ENCODE measurements at places on chromosomes 5 and 9.

- no peak for DNase-seq
Observed at GRCh38 chr9:7123743-7124142, 366.0 kb downstream of the KDM4C start.

- no peak for DNase-seq
Observed at GRCh38 chr5:140833993-140834392, at the start of gene PCDHA7. PCDHA7 (plus strand) TSS chr5:140834269; CDS start chr5:140834384, 115 bp downstream.

- DNase-seq, result no peak
Observed at GRCh38 chr9:33375238-33375840, 27.0 kb downstream of the AQP7 start.

- DNase-seq, result no peak
Observed at GRCh38 chr5:4222821-4223220, 627.2 kb downstream of the IRX1 start.

DNA sequence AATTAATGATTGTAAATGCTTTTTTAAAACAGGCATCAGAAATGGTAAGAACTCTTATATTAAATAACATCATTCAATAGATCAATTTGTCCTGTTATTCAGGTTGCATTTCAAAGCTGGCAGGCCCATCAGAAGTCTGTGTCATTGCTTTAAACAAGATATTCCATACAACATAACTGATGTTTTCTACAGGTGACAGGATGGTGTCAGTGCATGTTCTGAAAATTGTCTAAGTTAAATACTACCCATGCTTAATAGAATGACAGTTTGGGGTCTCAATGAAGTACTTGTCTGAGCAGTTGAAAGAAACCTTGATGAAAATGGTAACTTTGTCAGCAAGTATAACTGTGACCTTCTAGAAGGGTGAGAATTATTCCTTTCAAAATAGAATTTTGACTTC, 263.2 kb downstream of the ISL1 start:
- no peak for DNase-seq

- DNase-seq, result no peak
Observed at GRCh38 chr5:130386155-130386554, 481.9 kb downstream of the CHSY3 start.

DNA sequence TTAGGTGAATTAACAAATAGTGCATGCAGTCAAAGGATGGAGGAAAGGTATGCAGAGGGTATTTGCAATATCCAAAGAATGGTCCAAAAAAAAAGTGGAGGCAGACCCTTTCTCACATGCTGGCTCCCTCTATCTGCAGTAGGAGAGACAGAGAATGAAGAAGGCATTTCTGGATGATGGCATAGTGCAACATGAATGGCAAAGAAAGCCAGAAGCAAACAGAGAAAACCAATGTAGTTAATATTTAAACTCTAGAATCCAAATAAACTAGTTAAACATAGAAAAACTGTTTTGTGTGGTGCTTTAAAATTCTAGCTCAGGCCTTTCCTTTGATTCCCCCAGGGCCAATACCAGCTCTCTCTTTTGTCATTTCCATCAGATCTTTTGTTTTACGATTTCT, 403.1 kb upstream of the WWC1 start:
- DNase-seq, result no peak

DNA sequence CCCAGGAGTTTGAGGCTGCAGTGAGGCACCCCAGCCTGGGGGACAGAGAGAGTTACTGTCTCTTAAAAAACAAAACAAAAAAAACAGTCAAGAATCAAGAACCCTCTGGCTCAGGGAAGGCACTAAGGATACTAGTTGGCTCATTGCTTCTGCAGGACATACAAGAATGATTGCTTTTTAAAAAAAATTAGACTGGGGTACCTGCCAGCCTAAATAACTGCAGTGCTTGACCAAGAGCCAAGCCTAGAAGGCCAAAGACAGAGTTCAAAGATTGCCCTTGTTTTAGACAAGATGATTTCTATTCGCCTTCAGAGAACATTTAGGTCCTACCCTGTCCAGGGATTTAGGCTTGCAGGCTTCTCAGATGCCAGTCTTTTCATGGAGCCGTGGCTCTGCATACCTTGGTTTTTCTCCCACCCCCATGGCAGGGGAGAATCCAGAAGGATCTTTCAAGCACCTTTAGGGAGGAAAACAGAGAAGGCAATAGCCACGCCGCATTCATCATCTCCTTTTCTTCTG, 93.7 kb upstream of the IL6ST start:
- no peak for DNase-seq

DNA sequence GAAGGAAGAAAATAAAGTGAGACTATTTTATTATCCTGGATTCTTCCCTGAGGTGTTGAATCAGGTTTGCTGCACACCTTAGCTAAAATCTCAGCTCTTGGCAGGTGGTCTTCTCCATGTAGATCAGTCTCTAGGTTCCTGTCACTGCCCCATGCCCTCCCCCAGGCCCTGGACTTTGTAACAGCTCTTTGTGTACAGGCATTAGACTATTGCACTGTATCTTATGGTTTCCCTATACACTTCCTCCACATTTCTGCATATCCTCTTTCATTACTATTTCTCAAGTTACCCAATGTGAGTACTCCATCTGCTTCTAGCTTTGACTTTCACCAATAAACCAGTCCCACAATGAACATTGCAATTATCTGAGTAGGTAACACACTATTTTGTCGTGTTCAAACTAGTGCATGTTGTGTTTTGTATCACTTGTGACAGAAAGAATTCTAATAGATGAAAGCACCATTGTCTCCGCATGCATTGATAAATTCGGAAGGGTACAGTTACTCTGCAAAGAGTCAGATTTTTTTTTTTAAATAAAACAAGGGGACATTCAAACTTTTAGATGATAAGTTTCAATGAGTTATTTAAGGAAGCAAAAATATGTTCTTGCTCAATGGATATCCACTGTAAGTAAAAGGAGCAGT, 1348.7 kb upstream of the C9orf72 start:
- no peak for DNase-seq

Data from substantia nigra (tissue), 51 donors.